ENCODE measurements at places on chromosomes 7 and 10.

GRCh38 chr7:127582361-127582760 is 3.0 kb downstream of the GCC1 start:
- no peak for DNase-seq

GRCh38 chr7:9835199-9835598 is 1138.5 kb upstream of the PHF14 start:
- no peak for DNase-seq

DNA sequence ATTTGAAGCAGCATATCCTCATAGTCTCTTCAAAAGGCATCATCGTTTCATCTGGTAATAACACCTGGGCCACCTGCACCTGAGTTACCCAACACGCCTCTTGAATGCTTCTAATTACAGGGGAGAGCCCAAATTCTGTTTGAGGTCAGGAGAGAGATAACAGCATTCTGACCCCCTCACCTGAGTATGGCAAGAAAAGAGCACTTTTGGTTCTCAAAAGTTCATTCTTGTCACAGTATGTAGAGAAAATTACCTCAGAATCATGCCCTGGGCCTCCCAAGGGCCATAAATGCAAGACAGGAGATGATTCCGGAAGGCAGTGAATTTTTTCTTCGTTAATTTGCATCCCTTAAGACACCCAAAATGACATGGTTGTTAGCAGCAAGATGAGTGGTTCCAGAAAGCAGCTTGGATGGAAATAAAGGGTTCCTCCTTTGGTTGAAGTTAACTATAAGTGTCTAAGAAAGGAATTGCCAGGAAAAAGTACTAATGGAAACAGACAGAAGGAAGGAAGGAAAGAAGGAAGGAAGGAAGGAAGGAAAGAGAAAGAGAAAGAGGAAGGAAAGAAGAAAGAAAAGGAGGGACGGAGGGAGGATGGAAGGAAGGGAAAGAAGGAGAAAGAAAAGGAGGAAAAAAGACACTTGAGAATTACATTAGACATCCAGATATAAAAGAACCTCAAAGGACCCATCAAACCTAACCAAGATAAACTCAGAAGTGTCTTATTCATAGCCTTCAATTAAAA is 228.4 kb upstream of the RHOBTB1 start:
- DNase-seq: no peak

DNA sequence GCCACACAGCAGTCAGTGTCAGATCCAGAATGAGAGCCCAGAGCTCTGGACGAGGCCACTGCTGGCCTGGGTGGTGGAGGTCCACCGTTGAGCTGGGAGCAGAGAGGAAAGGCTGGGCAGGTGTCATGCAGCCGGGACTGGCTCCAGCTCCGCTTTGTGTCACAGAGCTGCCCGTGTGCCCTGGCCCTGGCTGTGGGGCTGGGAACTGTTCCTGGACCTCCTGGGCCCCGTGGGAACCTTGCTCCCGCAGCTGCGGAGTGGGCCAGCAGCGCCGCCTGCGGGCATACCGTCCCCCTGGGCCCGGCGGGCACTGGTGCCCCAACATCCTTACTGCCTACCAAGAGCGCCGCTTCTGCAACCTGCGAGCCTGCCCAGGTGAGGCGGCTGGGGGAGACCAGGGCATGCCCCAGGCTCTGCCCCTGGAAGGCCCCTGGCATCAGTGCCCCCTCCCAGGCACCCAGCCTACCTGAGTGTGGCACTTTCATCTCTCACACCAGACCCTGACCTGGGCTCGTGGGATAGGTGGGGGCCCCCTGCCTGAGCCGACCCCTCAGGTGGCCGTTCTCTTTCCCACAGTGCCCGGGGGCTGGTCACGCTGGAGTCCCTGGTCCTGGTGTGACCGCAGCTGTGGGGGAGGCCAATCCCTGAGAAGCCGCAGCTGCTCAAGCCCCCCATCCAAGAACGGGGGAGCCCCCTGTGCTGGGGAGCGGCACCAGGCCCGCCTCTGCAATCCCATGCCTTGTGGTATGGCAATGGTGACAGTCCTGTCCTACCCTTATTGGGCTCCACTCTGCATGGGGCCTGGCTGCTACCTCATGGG is 18.8 kb upstream of the ZNF862 start:
- DNase-seq: no peak

DNA sequence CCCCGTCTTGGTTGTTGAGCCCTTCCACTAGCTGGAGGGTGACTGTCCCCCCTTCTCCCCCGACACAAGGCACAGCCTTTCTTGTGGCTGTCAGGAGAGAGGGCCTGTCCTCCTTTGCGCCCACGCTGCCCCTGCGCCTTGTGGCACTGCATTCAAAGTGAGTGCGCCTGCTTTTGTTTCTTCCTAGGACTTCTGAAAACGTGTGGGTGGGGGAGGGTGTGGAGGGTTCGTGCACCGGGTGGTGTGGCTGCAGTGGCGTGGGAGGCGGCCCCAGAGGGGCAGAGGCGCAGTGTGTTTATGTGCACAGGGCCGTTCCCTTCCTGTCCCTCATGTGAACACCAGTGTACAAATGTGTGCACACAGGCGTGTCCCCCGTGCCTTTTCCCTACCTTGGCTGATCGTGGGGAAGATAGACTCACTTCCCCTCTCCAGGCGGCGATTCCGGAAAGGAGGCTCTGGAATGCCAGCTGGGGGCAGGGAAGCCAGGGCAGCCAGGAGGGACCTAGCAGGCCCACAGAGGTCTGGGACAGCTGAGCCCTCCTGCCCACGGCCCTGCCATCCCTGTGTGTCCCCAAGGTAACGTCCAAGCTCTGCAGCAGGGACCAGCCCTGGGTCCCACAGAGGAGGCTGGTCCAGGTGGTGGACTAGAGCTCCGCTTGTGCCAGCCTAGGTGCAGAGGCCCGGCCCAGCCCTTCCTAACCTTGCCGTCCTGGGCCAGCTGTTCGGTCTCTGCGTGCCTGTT is 88.8 kb downstream of the LHPP start:
- no peak for DNase-seq

- DNase-seq: no peak
Observed at GRCh38 chr7:155880721-155881120, 68.5 kb upstream of the SHH start.

DNA sequence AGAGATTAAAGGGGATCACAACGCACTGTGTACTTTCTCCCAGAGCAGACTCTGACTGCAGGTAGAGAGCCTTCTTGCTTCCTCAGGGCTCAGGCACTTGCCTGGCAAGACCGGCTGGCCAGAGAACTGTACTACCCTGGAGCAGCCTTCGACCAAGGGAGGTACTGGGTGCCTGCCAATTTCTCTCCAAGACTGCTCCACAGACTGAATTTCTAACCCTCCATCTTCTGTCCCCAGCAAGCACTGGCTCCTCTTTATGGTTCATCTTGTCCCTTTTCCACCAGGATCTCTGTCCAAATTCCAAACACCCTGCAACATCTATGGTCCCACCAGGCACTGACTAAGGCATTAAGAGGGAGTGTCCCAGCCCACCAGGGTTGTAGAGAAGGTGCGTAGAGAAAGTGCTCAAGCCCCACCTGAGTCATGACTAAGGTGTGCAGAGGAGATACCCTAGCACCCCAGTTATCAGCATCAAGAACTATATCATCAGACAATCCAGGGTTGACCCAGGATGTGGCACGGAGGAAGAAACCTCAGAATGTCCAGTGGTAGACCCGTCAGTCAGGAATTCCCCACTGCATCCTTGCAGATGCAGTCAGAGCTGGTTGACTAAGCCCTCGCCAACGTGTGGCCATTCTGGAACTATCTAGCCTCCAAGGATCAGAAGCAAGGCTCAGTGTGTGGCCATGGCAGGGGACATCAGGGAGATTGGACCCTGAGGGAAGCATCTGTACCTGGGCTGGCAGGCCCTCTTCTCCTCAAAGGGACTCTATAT is 60.9 kb upstream of the CAMK2B start:
- no peak for DNase-seq

- DNase-seq: no peak
Observed at GRCh38 chr7:132065989-132066603, 509.7 kb upstream of the PODXL start.

DNA sequence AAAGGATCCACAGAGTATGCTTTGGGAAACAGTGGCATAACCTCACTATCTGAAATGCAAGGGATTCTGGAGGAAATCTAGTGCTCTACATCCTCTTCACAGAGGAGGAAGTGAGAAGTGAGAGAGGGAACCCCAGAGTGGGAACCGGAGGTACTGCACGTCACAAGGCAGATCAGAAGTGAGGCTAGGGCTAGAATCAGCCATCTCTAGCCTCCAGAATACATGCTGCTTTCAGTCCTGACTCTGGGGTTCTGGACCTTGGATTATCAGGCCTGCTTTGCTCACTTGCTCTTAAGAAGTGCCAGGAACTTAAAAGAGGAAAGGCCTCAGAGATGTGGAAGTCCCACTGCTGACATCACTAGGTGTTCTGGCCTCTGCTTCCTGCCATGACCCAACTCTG is 25.7 kb downstream of the ZNF503 start:
- DNase-seq: no peak

- no peak for DNase-seq
Observed at GRCh38 chr7:26592011-26592410, 272.4 kb downstream of the SKAP2 start.

- DNase-seq: no peak
Observed at GRCh38 chr10:53570221-53570620, 797.6 kb upstream of the MBL2 start.

- no peak for DNase-seq
Observed at GRCh38 chr10:100506596-100507356, 12.9 kb downstream of the SEC31B start.

DNA sequence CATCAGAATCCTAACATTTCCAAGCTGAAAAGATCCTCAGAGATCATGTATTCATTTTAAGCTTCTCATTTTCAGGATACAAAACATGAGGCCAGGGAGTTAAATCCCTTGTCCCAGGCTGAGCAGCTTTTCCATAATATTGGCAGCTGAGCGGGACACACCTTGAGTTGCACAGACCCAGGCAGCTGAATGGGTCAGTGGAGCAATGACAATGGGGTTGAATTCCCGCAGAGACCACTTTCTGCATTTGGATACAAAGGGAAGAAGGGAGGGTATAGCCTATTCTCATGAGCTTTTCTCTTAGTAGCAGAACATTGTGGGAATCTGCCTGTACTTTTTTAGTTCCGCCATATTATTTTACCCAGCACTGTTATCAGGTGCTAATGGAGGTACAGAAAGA is 49.5 kb downstream of the PRR15 start:
- no peak for DNase-seq

DNA sequence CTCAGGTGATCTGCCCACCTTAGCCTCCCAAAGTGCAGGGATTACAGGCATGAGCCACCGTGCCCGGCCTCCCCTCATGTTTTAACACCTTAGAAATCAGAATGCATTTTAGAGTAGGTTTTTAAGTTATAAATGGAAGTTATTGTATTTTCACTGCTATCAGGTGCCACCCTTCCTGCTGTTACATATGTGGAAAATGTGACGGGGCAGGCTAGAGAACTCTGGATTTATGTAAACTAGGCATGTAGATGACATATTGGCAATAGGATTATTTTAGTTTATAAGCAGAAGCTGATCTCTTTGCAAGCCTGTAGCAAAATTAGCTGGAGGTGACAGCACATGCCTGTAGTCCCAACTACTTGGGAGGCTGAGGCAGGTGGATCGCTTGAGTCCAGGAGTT is 2.1 kb downstream of the CASP2 start:
- no peak for DNase-seq

GRCh38 chr7:44750921-44751571 is 2.4 kb downstream of the ZMIZ2 start:
- no peak for DNase-seq

DNA sequence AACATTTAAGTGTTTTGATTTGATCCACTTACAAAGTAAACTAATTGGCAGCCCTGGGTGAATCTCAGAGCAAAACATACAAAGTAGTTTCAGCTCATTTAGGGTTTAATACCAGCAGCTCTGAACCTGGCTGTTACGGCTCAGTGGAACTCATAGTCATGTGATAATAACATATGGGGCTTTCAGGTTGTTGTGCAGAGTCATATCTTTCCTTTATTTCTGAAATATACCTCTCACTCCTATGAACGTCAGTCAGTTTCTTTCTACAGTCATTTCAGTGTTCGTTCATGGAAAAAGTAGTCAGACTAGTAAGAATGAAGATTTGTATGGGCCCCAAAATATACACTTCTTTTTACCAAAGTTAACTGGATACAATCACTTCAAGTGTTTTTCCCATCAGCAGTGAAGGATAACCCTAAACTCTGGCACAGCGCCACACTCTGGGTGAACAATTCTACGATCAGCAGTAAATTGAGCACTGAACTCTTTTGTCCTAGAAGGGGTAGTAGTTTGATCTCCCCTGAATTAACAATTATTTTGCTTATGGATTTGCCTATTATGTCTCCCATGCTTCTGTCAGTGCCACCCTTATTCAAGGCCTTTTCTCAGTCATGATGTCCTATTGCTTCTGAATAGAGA is 218.6 kb downstream of the THSD7A start:
- no peak for DNase-seq

- DNase-seq: no peak
Observed at GRCh38 chr7:44769776-44770294, 21.2 kb downstream of the ZMIZ2 start.

DNA sequence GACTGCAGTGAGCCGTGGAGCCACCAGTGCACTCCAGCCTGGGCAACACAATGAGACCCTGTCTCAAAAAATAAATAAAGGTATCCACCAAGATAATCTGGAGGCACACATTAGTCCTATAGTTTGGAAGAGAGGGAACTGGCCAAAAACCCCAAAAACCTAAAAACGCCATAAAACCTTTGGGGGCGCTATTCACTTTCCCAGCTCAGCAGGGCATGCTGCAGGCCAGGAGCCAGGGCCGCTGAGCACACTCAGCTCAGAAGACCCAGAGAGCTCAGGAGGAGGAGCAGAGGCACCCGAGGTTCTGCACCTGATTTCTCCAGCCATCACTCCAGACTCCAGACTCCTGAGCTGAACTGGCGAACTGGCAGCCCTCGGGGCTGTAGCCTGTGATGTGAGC is 167.2 kb upstream of the IMMP2L start:
- DNase-seq: no peak

DNA sequence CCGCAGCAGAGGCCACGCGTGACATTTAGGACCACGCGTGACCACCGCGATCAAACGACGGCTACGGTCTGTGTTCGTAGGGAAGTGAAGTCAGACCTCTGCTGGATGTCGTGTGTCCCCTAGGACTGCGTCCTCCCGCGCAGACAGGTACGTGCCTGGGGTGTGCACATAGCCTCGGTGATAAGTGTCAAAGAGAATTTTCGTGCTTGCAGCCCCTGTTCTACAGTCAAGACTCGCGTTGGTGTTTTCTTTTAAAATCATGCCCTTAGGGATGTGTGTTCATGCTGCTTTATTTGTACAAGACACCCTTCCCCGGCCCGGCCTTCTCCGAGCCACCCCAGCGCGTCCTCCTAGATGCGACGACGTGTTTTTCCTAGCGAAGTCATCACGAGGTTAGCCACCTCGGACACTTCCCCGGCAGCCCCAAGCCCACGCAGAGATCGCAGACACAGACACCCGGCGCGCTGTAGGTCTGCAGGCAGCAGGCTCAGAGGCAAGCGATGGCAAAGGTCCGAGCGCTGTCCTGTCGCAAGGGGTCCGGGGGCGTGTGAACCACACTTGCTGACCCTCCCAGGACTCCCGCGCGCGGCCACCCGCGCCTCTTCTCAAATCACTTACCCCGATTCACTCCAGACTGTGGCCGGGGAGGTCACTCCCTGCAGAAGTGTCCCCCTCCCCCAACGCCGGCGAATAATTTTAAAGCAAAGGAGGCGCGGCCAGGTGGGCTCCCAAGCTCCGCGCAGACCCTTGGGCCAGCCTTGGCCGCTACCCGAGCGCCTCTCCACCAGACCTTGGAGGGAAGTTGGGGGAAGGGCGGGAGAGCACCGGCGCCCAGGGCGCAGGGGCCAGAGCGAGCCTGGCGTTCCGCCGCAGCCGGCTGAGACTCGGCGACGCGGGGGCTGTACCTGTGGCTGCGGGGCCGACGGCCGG is 552 bp downstream of the MKX start:
- DNase-seq: no peak

GRCh38 chr7:138116141-138116540 is 39.9 kb downstream of the AKR1D1 start:
- DNase-seq: no peak
